Fibroblast of lung (primary cell): ENCODE measurements at places on chromosomes 1 and 21. TPM values are rescaled to one million over a fixed set of nuclear protein-coding genes. Genes with fewer than 3 reads are reported as not detected.

DNA sequence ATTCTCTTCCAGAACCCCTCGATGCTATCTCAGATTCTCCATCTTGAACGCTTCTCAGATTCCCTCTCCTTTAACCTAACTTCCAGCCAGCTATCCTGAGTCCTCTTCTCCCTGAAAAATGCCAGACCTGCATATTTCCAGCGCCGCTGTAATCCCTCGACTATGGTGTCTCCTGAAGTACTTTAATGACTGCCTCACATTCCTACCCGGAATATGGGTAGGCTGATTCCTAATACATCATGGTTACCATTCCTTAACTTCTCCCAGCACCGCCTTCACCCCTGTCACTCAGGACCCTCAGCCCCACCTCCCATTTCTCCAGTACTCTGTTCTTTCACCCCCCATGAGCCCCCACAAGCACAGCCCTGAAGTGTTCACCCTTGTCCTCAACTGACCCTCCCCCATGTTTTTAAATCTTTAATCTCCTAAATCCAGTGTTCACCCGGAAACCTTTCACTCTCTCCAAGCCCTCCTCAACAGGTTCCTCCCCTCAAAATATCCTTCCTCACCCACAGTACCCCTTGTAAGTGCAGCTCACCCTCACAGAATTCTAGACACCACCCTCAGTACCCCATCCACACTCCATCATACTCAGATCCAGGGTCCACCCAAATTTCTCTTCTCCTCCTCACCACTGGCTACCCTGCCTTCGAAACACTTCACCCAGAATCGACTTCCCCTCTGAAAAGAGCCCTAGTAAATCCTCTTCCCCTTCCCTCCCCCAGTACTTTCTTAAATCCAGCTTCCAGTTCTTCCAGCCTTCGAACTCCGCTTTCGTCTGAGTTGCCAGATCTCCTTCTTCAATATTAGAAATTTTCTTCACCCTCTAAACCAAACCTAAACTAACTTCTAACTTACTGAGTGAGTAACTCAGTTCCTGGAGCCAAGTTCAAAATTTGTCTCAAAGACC, 922 bp downstream of the CPT2 start:
- DNase-seq = no peak
- peak overlapping the region; percentile 87 for H3K4me3 ChIP-seq
- H3K27ac ChIP-seq = peak overlapping the region; percentile 96
- peaks cover 17% of the 10 kb centered on the region for H3K4me1 ChIP-seq
- H3K36me3 ChIP-seq = peaks cover under 1% of the 10 kb centered on the region

EFCAB14 gene
- 35.3 and 35.7 TPM in 2 replicates for total RNA-seq

LRRC8B gene
- total RNA-seq = 0.77 and 0.83 TPM in 2 replicates

DNA sequence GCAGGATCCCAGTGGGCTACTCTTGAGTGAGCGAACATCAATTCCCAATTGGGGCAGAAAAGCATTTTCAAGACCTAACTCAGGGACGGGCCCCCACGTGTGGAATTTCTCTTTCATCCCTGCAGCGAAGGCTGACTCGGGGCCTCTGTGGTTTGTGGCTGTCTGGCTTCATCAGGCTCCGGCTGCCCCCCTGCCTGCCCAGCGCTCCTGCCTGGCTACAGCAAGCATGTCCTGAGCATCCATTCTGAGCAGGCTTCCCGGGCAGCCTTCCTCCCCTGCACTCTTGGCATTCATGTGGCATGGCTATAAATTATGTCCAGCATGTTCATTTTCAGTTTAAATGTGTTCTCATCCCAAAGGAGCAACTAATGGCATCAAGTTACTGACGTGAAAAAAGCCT, 588.1 kb downstream of the KIF26B start:
- peak; percentile 90 for DNase-seq
- no peaks in the 10 kb centered on the region for H3K4me1 ChIP-seq
- no peak overlapping the region for H3K27ac ChIP-seq
- H3K27me3 ChIP-seq = no peaks in the 10 kb centered on the region
- H3K4me3 ChIP-seq = no peak overlapping the region
